ENCODE measurements at places on chromosomes 12 and 14. TPM values are rescaled to one million over a fixed set of nuclear protein-coding genes. Genes with fewer than 3 reads are reported as not detected.

GRCh38 chr12:26231921-26232320 is 36.5 kb downstream of the SSPN start:
- DNase-seq = no peak

DNA sequence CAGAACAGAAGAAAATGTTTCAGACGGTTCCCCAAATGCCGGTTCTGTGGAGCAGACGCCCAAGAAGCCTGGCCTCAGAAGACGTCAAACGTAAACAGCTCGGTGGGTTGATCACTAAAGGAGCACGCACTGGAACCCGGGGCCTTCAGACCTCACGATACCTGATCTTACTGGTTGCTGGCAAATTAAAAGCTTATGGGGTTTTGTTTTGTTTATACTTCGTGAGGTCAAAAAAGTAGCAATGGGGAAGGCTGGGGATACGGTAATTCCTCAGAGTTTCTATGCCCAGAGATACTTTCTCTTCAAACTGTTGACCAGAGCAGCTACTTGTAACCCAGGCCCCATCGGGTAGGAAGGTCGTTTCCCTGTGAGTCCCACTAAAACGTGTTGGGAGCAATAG is 1.7 kb downstream of the CDKN1B start:
- no peak for DNase-seq

DNA sequence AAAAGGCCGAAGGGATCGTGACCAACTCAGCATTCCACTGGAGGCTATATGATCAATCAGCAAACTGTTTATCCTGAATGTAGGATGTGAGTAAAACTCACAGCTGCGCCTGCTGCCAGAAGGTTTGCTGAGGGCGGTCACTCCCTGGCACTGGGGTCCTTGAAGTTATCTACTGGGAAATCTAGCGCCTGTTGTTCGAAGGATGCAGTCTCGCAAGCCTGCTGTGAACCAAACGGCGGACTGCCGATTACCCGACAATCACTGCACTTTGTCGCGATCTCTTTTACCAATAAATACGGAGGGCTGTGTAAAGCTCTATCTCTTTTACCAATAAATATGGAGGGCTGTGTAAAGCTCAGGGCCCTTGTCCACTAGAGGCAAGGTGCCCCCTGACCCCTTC is 12.9 kb downstream of the DDX51 start:
- no peak for DNase-seq

- no peak for DNase-seq
These were observed 7.5 kb downstream of the NTF3 start for GRCh38 chr12:5439371-5439771.

GRCh38 chr14:67432050-67432564 is 20.1 kb upstream of the PLEK2 start:
- DNase-seq = no peak

Gene NKX2-1
- not detected for total RNA-seq

DNA sequence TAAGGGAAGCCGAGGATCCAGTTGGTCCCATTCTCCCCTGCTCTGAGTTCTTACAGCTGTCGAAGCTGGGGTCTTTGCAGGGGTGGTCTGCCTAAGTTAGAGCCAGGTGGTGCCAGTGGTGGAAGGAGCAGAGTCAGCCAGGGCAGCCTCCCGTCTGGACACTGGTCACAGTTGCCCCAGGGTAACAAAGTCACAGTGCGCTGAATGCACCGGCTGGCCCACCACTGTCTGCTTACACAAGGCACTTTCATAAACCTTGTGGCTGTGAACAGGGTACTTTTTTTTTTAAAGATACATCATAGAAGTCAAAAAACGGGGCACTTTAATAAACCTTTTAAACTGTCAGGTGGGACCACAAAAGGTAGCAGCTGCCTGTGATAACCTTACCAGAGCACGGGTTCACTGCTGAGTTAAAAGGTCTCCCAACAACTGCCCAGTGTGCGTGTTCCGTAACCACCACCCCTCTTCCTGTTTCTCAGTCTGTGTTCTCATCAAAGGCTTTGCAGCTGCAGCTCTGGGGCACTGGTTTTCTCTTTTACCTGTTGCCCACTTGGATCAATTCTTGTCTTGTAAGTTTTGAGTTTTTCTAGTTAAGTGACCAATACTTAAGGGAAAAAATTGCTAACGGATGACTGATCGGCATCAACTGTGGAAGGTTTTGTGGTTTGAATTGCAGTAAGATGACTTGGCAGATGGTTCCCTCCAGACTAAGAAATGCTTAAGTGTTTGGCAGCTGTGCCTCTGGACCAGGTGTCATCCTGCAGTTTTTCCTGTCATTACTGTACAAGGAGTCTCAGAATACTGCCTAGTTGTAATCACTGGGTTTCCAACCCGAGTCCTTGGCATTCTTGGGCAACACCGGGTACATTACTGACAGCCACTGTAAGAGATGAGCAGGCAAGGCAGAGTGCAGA is 55.9 kb downstream of the DYNC1H1 start:
- DNase-seq = no peak

Gene RHOJ
- total RNA-seq = not detected

Gene SOX5
- total RNA-seq = 85.5 TPM

DNA sequence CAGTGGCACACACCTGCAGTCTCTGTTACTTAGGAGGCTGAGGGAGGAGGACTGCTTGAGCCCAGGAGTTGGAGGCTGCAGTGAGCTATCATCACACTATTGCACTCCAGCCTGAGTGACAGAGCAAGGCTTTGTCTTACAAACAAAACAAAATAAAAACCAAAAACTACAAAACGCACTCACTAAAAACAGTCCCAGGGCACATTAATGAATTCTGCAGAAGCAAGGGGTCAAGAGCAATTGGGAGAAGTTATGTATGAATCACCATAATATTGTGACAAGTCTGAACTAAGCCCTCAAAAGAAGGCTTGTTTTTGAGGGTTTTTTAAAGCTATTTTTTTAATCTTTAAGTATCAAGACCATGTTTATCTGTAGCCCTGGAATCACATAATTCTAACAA is 201.1 kb downstream of the MED13L start:
- DNase-seq = no peak

Gene EGLN3
- total RNA-seq = 0.46 TPM

DNA sequence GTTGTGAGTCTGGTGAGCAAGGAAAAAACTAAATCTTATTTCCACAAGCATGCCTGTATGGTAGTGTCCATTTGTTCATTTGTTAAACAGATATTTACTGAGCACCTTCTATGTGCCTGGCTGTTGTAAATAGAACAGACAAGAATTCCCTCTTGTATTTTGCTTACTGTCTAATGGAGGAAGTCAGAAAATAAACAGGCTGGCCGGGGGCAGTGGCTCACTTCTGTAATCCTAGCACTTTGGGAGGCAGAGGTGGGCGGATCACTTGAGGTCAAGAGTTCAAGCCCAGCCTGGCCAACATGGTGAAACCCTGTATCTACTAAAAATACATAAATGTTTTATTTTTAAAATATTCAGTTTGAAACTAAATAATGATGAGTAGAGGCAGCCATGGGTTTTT is 79.3 kb downstream of the GTF2A1 start:
- DNase-seq = no peak

DNA sequence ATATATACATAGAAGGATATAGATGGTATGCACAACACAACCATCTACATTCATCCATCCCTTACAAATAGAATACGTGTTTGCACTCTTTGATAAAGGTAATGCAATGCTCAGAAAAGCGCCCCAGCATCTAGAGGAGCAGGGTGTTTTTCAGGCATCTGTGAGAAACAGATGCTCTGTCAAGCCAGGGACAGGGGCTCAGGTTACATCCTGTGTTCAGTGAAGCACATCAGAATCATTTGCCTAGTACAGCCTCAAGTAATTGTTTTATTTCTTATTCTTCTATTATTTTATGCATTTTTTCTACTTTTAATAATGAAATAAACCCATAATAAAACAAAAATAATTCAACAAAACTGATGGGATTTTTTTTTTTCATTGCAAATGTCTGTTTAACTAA is 50.5 kb upstream of the HIF1A start:
- DNase-seq = no peak

Gene SERPINA12
- not detected for total RNA-seq

Gene ADSS1
- total RNA-seq = 0.18 TPM

Gene IFNG
- not detected for total RNA-seq

Gene TIMELESS
- total RNA-seq = 35.0 TPM

DNA sequence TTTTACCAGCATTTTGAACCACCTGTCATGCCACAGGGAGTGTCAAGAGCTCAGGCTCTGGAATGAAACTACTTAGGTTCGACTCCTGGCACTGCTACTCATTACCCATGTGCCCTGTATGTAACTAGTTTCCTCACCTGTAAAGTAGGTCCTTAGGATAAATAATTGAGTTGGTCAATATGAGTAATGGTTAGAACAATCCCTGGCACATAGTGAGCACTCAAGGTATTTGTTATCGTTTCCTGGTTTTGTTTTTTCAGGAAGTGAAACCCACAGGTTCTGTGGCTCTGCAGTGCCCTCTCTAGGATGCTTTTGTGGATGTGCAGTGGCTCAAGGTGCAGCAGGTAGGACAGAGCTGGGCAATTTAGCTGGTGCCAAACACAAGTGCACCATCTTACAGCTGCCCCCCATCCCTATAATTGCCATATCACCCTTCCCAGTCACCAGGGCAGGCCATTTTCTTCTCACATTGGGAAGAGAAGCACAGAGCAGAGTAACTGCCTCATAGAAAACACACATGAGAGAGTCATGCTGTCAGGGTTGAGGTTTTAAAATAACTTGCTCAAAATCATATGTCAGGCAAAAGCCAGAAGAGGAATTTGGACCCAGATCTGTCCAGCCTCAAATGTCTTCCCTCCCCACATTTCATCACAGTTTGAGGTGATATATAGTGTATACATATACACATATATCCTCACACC is 297.5 kb downstream of the RPAP3 start:
- DNase-seq = peak; percentile 46

DNA sequence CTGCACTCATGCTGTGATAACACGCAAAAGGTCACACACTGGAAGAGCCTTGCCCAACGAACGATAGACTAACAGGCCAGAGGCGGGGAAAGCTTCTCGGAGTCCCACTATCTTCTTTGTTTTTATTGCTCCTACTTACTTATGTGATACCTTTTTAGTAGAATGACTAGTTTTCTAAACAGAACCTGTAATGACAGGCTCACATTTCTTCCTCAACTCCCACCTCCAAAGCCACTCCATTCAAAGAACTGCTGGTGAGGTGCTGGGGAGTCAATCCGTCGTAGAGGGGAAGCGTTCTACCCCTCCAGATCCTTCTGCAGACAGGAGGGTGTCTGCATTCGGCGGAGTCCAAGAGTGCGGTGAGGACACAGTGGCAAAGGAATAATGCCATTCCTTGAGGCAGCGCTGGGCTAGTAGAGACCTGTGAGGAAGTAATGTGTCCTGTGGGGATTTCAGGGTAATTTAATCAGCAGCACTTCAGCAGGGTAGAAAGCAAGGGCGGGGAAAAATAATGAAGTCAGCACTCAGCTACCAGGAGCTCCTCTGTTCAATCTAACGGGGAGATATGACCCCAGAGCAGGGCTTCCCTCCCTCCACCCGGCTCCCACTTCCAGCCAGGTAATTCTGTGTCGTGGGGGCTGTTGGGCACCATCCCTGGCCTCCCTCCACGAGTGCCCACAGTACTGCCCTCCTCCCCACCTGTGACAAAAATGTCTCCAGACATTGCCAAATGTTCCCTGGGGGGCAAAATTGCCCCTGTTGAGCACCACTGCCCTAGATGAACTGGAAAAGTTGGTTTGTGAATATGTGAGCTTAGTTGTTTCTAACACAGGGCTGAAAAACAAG is 25.2 kb downstream of the SPRING1 start:
- DNase-seq = no peak

GRCh38 chr14:93005135-93005813 is 82.3 kb downstream of the CHGA start:
- no peak for DNase-seq

DNA sequence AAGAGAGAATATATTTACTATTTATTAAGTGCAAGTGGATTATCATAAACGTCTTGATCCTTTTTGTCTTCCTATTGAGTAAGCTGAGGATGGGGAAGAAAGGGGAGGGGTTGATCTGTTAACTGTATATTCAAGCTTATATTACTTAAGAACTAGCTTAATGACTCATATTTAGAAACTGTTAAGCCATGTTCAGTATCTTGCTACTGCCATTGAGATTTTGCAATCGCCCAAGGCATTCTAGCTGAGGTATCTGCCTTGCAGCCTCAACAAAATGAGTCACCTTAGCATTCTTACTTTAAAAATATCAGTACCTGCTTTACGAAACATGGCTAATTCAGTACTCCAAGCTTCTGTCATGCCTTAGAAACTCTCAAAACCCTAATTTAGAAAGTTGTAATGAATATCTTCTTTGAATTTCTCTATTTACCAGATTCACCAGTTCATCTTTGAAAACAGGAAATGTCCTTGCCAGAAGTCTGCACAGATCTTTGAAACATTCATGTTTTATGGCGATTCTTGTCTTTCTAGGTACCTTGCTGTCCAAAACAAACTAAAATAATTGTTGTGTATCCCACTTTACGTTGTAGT is 76.1 kb downstream of the ALG10B start:
- no peak for DNase-seq

DNA sequence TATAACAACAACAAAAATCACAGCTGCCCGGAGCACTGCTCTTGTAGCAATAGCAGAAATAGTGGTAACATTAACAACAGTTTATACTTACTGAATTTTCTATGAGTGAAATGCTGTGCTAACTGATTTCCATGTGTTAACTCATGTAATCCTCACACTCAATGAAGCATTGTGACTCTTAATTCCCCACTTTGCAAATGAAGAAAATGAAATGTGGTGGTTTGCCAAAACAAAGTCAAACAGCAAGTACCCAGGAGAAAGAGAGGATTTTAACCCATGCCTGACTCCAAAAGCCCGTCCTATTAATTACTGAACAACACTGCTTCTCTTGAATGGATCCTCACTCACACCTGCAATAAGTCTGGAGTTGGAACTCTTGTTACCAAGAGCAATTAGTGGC is 123.5 kb downstream of the MED13L start:
- DNase-seq = no peak

Gene BEGAIN
- total RNA-seq = not detected

GRCh38 chr14:89504602-89505313 is 87.7 kb upstream of the FOXN3 start:
- no peak for DNase-seq

DNA sequence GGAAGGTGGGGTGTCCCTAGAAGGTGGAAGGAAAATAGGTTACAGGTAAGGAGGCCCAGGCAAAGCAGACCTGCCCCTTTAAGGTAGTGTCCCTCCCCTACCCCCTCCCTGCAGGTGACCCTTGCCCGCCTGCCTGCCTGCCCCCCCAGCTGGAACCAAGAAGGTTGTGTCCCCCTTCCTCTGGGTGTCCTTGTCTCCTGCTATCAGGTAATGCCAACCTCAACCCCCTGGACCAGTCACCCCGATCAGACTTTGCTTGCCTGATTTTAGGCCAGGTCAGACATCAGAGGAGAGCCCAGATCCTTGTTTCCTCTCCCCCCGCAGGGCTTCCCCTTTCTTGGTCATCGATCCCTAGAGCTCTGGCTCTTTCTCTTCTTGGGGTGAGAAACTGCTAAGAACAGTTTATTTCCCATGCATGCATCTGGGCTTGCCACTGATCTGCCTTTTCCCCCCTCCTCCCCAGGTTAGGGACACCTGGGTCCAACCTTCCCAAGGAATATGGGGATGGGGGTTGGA is at the start of gene SLC39A5:
Gene SLC39A5, plus strand, starts transcription at position 136 of the 516 bp plus-strand sequence. CDS start 1,224 bp downstream, outside the sequence.
- DNase-seq = no peak

DNA sequence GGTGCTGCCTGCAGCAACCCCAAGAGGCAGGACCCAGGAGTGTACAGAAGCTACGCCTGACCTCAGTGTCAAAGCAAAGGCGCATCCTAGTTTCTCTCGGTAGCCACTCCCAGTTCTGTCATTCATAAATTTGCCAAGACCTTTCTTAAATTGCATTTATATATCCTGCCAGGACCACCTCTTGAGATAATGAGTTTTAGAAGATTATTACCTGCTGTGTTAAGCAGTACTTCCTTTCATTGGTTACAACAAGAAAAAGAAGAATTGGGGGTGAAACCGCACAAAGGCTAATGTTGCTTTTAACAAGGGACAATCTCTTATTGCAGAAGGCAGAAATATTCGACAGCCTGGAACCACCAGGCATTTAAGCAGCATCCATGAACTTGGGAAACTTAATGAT is 57.8 kb downstream of the CIT start:
- DNase-seq = no peak
